Thoracic aorta (tissue), 2 donors: ENCODE measurements at places on chromosomes 13 and 19. TPM values are rescaled to one million over a fixed set of nuclear protein-coding genes. Genes with fewer than 3 reads are reported as not detected.

DNA sequence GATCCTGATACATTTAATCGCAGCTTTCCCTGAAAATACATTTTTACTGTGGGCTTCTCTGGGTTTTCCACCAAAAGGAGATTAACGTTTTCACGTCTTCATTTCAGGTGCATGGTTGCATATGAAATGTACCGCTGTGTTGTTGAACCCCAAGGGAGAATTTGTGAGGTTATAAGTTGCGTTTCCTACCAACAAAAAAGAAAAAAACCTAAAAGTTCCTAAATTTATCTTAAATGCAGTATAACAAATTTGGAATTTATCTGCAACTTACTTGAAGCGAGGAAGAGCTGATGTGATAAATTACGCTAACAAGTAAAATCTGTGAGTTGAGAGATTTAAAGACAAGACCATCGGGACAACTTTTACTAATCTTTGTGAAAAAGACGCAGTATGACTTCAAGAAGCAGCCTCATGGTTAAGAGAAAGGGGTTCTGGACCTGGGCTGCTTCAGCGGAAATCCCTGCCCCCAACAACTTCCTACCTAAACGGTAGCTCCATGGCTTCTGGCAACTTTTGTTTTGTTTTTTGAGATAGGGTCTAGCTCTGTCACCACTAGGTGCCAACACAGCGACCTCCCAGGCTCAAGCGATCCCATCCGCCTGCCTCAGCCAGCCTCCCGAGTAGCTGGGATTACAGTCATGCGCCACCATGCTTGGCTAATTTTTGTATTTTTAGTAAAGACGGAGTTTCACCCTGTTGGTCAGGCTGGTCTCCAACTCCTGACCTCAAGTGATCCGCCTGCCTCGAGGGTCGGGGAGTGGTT is 958 bp upstream of the OBI1 start:
- no peaks in the 10 kb centered on the region for H3K27me3 ChIP-seq
- no peak overlapping the region for H3K27ac ChIP-seq
- H3K4me1 ChIP-seq: peaks cover 10% of the 10 kb centered on the region
- H3K36me3 ChIP-seq: no peaks in the 10 kb centered on the region
- DNase-seq: no peak
- peak overlapping the region; percentile 90 for H3K4me3 ChIP-seq

DNA sequence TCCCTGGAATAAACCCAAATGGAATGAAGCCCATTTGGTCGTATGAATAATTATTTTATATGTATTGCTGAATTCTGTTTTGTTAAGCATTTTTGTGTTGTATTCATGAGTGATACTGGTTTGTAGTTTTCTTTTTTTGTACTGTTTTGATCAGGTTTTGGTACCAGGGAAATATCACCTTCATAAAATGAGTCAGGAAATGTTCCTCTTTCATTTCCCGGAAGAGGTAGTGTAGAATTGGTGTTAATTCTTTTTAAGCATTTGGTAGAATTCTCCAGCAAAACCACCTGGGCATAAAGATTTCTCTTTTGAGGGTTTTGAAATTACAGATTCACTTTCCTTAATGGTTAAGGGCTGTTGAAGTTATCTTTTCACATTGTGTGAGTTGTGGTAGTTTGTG is 13.3 kb downstream of the SPATA13 start:
- DNase-seq: no peak
- H3K27ac ChIP-seq: no peak overlapping the region
- no peaks in the 10 kb centered on the region for H3K27me3 ChIP-seq
- no peaks in the 10 kb centered on the region for H3K36me3 ChIP-seq
- H3K4me1 ChIP-seq: no peaks in the 10 kb centered on the region
- H3K4me3 ChIP-seq: no peak overlapping the region

- DNase-seq: no peak
- H3K4me1 ChIP-seq: peaks cover 32% of the 10 kb centered on the region
- peaks cover 9% of the 10 kb centered on the region for H3K27me3 ChIP-seq
- H3K27ac ChIP-seq: no peak overlapping the region
Measured at GRCh38 chr13:27977476-27978300, 8.6 kb upstream of the CDX2 start.

GRCh38 chr19:9934132-9934950 is 2.0 kb downstream of the OLFM2 start:
- H3K36me3 ChIP-seq: no peaks in the 10 kb centered on the region
- no peak overlapping the region for H3K27ac ChIP-seq
- no peaks in the 10 kb centered on the region for H3K27me3 ChIP-seq
- H3K4me1 ChIP-seq: peaks cover 12% of the 10 kb centered on the region
- DNase-seq: no peak

DNA sequence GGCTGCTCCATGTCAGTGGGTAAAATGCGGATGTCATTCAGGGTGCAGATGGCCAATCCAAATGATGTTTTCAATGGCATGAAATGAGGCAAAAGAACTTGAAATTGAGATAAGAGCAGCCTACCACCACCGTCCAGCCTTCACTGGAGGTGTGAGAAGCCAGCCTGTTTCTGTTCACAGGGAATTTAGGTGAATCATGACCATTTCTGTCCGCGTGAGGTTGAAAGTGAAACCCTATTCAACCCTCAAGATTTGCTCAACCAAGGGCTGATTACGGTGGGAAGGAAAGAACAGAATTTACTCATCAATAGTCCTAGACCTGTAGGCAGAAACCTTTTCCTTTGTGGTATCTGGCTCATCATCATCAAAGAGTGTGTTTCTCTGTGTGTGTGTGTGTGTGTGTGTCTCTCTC is 370.7 kb downstream of the COG6 start:
- H3K4me1 ChIP-seq: no peaks in the 10 kb centered on the region
- H3K27ac ChIP-seq: no peak overlapping the region
- no peaks in the 10 kb centered on the region for H3K36me3 ChIP-seq
- no peak for DNase-seq

GRCh38 chr19:1154731-1155351 is 19.2 kb downstream of the SBNO2 start:
- H3K36me3 ChIP-seq: peaks cover 6% of the 10 kb centered on the region
- H3K27me3 ChIP-seq: no peaks in the 10 kb centered on the region
- H3K27ac ChIP-seq: peak overlapping the region; percentile 90

- DNase-seq: no peak
- no peak overlapping the region for H3K27ac ChIP-seq
- no peaks in the 10 kb centered on the region for H3K36me3 ChIP-seq
- no peaks in the 10 kb centered on the region for H3K27me3 ChIP-seq
Measured at GRCh38 chr13:27018344-27018861, 153.2 kb downstream of the USP12 start.

GRCh38 chr19:679418-680286 is 3.5 kb downstream of the FSTL3 start:
- H3K27me3 ChIP-seq: no peaks in the 10 kb centered on the region
- peak overlapping the region; percentile 76 for H3K4me3 ChIP-seq
- H3K27ac ChIP-seq: peak overlapping the region; percentile 96
- peaks cover 6% of the 10 kb centered on the region for H3K36me3 ChIP-seq

DNA sequence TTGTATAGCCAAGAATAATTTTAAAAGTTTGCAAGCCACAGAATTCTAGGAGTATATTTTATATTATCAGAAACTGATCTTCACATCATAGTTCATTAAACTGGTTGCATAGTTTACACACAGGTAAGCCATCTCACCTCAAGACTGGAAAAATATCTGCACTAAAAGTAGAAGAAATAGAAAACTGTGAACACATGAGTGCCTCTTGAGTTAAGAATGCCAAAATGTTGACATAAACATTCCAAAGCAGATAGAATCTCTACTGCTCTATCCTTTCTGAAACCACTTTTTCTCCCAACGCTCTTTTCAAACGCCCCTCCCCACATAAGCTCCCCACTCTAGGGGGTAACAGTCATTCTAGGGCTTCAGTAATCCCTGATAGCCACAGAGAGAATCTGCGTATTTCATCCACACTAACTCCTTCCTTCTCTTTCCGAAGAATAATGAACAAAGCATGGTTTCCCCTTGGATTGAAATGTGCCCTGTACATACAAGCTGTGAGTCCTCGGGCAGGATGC is 201.5 kb downstream of the IRS2 start:
- H3K27me3 ChIP-seq: no peaks in the 10 kb centered on the region
- DNase-seq: no peak
- H3K4me1 ChIP-seq: no peaks in the 10 kb centered on the region

GRCh38 chr13:42538996-42539395 is 35.0 kb upstream of the TNFSF11 start:
- no peak for DNase-seq
- H3K4me1 ChIP-seq: no peaks in the 10 kb centered on the region
- no peaks in the 10 kb centered on the region for H3K36me3 ChIP-seq
- no peaks in the 10 kb centered on the region for H3K27me3 ChIP-seq

GRCh38 chr13:50451609-50452008 is 391.9 kb downstream of the DLEU7 start:
- no peaks in the 10 kb centered on the region for H3K27me3 ChIP-seq
- DNase-seq: no peak
- no peak overlapping the region for H3K4me3 ChIP-seq
- H3K27ac ChIP-seq: no peak overlapping the region
- no peaks in the 10 kb centered on the region for H3K36me3 ChIP-seq

DNA sequence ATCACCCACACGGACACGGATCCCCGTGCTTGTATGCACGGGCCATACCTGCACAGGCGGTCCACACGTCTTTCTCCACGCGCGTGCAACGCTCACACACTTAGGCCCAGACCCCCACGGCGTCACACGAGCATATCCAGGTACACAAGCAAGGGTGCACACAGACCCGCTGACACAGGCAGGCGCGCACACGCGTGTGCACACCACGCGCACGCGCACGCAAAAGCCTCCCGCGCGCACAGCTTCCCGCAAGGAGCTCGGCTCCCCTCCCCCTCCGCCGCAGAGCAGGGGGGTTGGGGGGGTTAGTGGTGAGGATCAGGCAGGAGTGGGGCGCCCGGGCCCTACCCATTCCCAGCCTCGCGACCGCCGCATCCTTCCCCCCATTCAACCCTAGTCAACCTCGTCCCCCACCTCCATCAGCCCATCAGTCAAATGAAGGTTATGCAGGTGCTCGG is 407 bp downstream of the RAB3A start:
- H3K27ac ChIP-seq: no peak overlapping the region
- peaks cover 19% of the 10 kb centered on the region for H3K4me1 ChIP-seq
- no peaks in the 10 kb centered on the region for H3K36me3 ChIP-seq
- no peaks in the 10 kb centered on the region for H3K27me3 ChIP-seq
- DNase-seq: no peak
- peak overlapping the region; percentile 91 for H3K4me3 ChIP-seq

- peak overlapping the region; percentile 76 for H3K27ac ChIP-seq
- peaks cover 26% of the 10 kb centered on the region for H3K4me1 ChIP-seq
- no peaks in the 10 kb centered on the region for H3K36me3 ChIP-seq
- DNase-seq: no peak
Measured at GRCh38 chr19:44644402-44645016, 799 bp downstream of the PVR start.

The C19orf38 gene
- 3.5 TPM for total RNA-seq

The RBM42 gene
- 47.2 TPM for total RNA-seq

The CEACAM1 gene
- total RNA-seq: 2.2 TPM

The WDR88 gene
- total RNA-seq: not detected
